Progenitor cell of endocrine pancreas (in vitro differentiated cells): ENCODE measurements at places on chromosomes 4 and X. TPM values are rescaled to one million over a fixed set of nuclear protein-coding genes. Genes with fewer than 3 reads are reported as not detected.

DNA sequence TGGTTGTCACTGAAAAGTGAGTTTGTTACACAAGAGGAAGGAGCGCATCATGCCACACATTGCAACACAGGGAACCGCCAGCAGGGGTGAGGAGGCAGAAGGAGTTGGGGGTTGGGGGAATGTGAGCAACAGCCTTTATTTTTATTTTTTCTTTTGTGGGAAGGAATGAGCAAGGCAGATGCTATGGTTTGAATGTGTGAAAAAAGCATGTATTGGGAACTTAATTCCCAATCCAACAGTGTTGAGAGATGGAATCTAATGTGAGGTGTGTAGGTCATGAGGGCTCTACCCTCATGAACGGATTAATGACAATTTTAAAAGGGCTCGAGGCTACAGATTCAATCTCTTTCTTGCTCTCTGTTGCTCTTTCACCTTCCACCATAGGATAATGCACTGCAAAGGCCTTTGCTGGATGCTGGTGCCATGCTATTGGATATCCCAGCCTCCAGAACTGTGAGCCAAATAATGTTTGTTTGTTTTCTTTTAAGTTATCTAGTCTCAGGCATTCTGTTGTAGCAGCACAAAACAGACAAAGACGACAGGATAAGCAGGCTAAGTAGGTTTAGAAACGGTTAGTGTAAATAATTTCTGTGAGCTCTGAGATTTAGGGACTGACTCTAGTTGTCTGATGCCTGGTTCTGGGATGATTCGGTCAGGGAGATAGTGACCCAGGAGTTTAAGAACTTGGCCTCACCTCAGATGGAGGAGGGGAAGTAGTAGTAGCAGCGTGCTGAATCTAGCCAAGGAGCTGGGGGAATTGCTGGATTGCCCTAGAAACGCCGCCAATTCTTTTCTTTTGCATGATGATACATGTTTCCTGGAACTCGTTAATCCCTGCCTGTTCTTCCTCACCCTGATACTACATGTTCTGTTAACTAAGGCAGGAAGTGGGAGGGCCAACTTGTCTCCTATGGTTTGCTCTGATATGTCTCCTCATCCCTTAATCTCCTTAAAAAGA lies 156.6 kb upstream of the CTSO start:
- no peak for DNase-seq
- no peak overlapping the region for H3K27ac ChIP-seq
- H3K36me3 ChIP-seq: no peaks in the 10 kb centered on the region
- H3K4me3 ChIP-seq: no peak overlapping the region
- no peaks in the 10 kb centered on the region for H3K27me3 ChIP-seq

PPP2R2C gene
- total RNA-seq: 0.19 and 0.29 TPM in 2 replicates

MOSPD2 gene
- total RNA-seq: 8.4 and 10.1 TPM in 2 replicates

- no peak overlapping the region for H3K27ac ChIP-seq
- no peak overlapping the region for H3K4me3 ChIP-seq
- H3K4me1 ChIP-seq: no peaks in the 10 kb centered on the region
- no peaks in the 10 kb centered on the region for H3K27me3 ChIP-seq
- H3K36me3 ChIP-seq: no peaks in the 10 kb centered on the region
- DNase-seq: no peak
These were observed 138.2 kb downstream of the RNF150 start for GRCh38 chr4:140995058-140995457.

ERCC6L gene
- total RNA-seq: 4.8 and 5.6 TPM in 2 replicates

GRCh38 chr4:152109531-152110509 lies 349.0 kb upstream of the GATB start:
- H3K36me3 ChIP-seq: no peaks in the 10 kb centered on the region
- peaks cover 10% of the 10 kb centered on the region for H3K27me3 ChIP-seq
- no peak overlapping the region for H3K27ac ChIP-seq
- no peak overlapping the region for H3K4me3 ChIP-seq
- peaks cover 3% of the 10 kb centered on the region for H3K4me1 ChIP-seq
